ENCODE measurements at places on chromosomes 7 and 10.

DNA sequence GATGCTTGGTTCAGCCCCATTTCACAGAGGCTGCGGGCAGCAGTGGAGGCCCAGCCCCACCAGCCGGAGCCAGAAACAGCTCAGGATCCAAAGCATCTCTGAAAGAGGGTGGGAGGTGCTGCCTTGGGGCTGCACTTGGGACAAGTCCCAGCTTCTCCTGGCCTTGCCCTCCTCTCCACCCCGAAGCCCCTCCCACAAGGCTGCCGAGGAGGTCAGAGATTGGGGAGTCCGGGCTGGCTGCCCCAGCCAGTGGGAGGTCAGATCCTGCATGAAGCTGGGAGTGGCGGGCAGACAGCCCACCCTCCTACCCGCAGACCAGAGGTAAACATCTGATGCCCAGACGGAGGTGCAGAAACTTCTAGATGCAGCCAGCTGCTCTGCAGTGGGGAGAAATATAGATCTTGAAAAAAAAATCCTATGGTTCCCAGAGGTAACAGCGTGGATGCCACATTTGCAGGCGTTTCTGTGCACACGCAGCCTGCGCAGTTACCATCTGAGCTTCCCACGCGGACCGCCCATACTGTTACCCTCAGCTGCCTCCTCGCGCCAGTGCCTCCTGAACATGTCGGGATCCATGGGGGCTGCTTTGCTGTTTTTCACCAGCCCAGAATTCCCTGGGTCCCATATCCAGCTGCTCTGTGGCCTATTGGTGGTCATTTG is 36.9 kb upstream of the GNA12 start:
- no peak for DNase-seq

DNA sequence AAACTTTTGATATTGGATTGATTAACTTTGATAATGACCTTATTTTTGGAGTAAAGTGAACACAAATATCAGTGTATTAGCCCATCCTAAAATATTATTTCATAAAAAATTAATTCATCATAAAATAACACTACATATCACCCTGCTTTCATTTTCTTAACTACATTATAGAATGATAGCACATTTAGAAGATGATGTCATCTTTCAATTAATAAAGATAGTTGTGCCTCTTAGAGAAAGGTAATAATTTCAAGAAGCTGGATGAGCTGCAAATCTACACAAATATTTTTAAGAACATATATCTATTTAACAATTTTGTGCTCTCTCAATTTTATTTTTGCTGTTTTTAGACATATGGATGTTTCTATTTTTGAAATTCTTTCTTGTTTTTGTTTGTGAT is 126.1 kb downstream of the CNTNAP2 start:
- DNase-seq = no peak

DNA sequence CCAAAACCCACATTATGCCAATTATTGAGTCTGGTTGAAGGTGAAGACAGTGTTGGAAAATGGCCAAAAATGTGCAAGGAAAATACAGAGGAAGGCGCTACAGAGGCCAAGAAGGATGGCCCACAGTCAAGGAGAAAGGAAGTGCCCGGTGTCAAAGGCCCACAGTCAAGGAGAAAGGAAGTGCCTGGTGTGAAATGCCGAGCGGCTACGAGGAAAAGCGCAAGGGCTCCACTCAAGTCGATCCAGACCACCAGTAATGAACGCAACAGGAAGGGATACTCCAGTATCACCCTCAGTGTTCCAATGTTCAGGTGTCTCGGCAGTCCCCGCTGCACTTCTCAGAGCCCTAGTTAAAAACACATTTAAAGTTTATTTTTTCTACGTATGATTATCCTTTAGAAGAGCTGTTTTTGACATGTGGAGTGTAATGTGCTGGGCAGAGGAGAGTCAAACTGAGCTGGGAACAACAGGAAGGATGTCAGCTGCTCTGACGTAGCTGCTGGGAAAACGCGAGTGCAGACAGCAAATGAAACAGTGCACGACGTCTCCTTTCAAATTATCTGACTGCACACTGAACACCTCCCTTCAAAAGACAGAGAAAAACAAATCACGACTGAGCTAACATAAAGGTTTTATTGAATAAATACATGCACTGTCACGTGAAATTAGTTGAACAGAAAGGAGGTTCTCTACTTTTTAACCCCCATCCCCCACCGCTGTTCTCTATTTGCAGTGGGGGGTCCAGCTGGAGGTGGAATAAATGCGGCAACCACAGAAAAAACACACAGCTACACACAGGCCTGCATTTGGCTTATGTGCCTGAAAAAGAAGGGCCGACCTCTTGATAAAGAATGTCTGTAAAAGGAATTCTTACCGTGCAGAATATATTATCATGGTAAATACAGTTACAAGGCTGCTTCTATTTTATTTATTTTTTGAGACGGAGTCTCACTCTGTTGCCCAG is 26.1 kb upstream of the NCAPG2 start:
- DNase-seq = no peak

- DNase-seq = no peak
These were observed 112.7 kb downstream of the CREB5 start for GRCh38 chr7:28524978-28525377.

DNA sequence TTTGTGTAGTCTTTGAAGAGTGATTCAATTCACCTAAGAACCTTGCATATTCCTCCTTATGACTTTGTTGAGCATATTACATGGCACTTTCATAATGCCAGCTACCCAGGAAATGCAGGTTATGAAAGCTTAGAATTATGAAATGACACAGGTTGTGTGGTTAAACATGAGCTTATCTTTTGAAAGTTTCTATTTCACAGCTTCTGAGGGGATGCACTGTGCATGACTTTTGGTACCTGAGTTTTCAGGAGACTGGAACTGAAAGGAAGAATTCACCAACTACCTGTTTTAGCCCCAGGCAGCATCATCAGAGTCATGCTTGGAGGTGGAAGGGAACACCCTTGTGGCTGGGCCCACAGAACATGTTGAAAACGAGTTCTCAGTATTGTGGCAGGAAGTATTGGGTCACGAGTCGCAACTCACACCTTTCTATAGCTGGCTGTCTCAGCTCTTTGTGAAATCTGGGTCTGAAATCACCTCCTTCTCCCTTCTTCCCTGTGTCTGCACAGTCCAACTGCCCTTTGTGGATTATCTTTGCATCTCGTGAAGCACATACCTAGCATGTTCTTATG is 228.2 kb downstream of the PTEN start:
- DNase-seq = peak; percentile 83

DNA sequence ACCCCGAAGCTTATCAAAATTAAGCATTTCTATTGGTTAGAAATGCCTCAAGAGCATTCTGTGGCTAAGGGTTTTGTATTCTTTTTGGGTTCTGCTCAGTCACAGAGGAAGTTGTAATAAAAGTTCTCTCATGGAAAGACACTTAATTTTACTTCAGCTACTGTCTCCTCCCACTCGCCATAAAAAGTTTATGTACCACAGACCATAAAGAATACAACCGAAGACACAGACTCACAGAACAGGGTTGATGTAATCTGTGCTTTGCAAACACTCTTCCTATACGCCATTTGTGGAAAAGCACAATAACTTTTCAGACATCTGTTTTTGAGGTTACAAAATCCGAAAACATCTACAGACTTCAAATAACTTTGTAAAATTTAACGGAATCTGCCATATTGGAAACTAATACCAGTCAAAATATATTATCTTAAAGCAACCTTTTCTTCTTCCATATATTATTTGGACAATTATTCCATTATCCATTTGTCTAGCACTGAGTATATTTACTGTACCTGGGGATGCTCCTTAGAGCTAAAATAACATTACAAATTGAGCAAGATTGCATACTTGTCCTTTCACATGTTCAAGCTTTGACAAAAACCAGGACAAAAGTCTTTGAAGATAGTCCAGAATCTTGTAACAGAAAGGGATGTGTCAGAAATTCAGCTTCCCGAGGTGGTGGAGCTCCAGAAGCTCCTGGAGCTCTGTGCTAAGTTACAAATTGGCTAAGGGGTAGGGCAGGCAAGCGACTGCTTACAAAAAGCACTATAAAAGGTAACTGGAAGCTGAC is 219.0 kb upstream of the MEOX2 start:
- DNase-seq = no peak

DNA sequence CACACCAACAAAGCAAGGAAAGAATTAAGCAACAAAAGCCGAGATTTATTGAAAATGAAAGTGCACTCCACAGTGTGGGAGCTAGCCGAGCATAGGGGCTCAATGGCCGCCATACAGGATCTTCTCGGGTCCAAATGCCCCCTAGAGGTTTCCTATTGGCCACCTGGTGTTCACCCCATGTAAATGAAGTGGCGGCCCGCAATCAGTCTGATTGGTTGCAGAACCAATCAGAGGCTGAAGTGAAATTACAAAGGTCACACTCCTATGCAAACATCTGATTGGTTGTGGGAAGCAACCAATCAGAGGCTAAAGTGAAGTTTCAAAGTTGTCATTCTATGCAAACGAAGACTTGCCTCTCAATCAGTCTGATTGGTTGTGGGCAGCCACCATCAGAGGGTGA is 61.8 kb upstream of the SLC35B4 start:
- DNase-seq = no peak

GRCh38 chr10:86264481-86265231 is 101.9 kb downstream of the GRID1 start:
- no peak for DNase-seq

DNA sequence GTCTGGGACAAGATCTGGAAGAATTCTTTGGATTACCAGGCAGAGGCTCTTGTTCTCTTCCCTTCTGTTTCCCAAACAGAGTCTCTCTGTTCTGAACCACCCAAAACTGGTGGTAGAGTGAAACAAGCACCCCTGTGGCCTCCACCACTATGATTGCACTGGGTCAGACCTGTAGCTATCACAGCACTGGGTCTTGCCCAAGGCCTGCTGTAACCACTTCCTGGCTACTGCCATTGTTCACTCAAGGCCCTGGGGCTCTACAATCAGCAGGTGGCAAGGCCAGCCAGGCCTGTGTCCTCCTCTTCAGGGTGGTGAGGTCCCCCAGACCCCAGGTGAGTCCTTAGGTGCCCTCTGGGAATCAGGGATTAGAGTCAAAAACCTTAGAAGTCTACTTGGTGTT is 4.1 kb upstream of the LRRC17 start:
- no peak for DNase-seq

GRCh38 chr10:132614431-132615340 is 77.1 kb downstream of the INPP5A start:
- no peak for DNase-seq

GRCh38 chr7:151248346-151249033 is at the start of gene SMARCD3:
Gene SMARCD3, minus strand, starts transcription at chr7:151248694. Its CDS starts 132 bp downstream, at chr7:151248562.
- DNase-seq = peak; percentile 52

DNA sequence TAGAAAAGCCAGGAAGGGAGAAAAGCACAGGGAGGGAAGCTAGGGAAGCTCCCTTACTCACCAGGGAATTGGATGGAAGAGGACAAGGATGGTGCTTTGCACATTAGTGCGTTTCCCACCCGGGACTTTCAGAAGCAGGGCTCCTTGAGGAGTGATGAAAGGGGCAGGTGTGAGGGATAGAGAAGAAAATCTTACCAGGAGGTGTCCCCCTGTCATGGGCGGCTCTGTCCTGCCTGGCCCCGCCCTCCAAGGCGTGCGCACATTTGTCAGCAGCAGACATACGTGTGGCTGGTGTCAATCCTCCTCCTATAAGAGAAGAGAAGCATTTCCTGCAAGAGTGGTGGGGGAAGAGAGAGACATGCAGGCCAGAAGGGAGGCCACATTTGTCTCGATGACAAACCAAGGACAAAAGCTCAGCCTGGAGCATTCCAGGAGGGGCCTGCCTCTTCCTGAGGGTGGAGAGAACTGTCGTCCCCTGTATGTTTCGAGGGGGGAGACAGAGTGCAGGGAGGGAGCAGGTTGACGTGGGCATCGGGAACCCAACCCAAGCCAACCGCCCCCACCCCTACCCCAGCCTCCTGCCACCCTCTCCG is 47.4 kb upstream of the COMTD1 start:
- DNase-seq = no peak

DNA sequence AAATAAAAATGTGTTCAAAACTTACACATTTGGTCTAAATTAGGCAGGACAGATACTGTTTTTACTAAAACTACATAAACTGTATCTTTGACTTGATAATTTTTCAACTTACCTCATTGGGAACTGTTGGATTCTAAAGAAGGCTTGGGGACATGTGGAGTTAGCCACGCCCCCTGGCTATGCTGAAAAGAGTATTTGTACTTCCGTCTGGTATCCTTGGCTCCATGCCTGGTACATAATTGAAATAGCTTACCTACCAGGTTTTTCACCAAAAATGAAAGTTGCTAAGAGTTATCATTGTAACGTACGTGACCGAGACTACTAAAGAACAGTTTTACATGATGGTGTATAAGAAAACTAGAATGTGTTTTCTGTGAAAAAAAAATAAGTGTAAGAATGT is 604.8 kb upstream of the IGFBP3 start:
- no peak for DNase-seq

DNA sequence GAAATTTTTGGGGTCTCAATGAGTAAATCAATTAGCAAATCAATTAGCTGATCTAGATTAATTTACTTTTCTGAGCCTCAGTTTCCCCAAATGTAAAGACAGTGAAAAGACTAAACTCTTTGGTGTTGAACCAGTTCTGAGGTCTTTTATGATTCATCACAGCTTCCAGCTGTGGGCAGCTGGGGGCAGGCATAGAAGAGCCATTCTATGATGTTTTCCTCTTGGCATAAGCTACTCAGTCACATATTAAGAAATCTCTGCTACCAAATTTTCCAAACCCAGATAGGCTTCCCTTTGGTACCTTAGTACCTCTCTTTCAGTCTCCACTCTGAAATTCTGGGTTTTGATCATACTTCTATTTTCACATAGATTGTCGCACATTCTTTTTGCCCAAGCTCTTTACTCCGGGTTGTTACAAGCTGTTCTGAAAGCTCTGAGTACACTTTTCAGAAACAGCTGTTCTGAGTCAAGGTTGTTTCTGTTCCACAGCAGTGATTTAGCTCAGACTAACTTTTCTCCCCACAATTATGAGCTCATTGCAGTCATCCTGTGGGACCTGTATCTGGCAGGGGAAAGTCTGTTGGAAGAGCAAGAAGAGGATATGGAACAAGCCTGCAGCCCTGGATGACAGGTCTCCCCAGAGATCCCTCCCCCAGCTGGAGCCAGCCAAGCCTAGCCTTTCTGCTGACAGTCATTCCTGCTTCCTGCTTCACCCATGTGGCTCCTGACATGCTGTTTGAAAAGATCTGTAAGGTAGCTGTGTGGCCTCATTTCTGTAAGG is 599.6 kb upstream of the GHITM start:
- DNase-seq = no peak

DNA sequence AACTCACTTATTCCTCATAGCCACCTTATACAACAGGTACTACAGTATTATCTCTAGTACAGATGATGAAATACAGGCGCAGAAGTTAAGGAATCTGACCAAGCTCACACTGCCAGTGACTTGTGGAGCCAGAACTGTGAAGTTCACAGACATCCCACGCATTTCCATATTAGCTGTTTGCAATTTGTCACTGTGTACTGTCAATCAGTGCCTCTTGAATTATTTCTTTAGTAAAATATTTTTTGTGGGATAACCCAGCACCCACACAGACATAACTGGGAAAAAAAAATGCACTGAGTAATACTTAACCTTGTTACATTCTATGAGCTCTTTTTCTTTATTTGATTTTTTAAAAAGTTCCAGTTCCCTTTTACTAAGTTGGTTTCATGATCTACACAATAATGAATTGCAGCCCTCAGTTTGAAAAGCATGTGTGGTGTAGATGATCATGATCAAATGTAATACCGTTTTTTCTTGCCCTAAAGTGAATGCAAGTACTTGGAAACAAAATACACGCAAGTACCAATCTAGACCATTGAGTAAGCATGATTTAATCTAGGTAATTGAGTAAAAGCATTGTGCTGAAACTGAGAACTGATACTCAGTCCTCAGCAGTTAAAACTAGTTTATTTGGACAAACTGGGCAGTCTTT is 14.1 kb downstream of the CUL1 start:
- DNase-seq = no peak

- peak; percentile 11 for DNase-seq
These were observed 256.7 kb downstream of the AGMO start for GRCh38 chr7:15305002-15305600.
